ENCODE measurements at places on chromosomes 6 and 20.

DNA sequence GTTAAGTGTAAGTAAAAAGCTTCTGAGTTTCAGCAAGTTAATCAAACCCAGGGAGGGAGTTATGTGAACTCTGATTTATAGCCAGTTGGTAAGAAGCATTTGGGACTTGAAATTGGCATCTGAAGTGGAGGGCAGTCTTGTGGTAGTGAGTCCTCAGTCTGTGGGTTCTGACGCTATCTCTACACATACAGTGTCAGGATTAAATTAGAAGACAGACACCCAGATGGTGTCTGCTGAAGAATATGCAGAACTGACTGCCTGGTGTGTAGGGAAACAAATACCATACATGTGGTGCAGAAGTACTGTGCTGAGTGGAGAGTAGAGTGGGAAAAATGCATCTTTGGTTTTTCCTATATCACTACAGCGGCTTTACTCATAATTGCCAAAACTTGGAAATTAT lies 43.5 kb upstream of the PLN start:
- no peak for DNase-seq

DNA sequence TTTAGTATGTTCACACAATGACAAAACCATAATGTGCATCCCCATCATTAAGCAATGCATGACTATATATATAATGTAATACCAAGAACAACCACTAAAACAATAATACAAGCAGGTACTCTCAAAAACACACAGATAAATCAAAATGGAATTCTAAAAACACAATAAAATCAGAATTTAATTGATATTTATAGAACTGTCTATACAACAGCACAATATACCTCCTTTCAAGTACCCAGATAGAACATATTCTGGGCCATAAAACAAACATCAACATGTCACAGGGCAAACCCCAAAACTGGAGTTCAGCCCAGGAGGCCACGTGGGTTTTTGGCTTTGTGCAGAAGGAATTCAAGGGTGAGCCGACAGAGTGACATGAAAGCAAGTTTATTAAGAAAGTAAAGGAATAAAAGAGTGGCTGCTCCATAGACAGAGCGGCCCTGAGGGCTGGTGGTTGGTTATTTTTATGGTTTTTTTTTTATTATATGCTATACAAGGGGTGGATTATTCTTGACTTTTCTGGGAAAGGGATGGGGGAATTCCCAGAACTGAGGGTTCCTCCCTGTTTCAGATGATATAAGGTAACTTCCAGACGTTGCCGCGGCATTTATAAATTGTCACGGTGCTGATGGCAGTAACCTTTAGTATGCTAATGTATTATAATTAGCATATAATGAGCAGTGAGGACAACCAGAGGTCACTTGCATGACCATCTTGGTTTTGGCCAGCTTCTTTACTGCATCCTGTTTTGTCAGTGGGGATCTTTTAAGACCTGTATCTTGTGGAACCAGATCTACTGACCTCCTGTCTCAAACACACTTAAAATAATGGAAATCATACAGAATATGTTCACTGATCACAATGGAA lies 5.6 kb downstream of the RAB23 start:
- DNase-seq, result no peak

DNA sequence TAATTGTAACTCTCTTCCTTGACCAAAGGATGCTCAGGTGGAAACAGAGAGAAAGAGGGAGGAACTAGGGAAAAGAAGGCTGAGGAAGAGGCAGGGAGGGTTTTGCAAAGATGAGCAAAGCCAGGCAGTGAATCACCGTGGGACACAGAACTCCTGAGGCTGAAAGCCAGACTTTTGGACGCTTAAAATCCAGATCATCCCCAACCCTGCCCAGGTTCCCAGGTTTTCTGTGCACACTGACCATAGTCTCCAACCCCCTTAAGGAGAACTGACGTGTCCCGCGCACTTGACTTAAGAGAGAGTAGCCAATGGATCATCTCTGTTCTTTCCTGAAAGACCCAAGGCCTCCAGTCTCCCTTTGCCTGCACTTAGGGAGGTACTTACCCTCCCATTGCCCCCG lies 75.3 kb downstream of the LRFN2 start:
- DNase-seq, result no peak

DNA sequence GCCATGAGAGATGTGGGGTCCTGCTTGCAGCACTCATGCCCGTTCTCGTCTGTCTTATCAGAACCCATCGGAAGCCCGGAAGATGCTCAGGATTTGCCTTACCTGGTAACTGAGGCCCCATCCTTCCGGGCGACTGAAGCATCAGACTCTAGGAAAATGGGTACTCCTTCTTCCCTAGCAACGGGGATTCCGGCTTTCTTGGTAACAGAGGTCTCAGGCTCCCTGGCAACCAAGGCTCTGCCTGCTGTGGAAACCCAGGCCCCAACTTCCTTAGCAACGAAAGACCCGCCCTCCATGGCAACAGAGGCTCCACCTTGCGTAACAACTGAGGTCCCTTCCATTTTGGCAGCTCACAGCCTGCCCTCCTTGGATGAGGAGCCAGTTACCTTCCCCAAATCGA lies 8.3 kb downstream of the PI16 start:
- no peak for DNase-seq
